ENCODE measurements at places on chromosomes 4 and X.

DNA sequence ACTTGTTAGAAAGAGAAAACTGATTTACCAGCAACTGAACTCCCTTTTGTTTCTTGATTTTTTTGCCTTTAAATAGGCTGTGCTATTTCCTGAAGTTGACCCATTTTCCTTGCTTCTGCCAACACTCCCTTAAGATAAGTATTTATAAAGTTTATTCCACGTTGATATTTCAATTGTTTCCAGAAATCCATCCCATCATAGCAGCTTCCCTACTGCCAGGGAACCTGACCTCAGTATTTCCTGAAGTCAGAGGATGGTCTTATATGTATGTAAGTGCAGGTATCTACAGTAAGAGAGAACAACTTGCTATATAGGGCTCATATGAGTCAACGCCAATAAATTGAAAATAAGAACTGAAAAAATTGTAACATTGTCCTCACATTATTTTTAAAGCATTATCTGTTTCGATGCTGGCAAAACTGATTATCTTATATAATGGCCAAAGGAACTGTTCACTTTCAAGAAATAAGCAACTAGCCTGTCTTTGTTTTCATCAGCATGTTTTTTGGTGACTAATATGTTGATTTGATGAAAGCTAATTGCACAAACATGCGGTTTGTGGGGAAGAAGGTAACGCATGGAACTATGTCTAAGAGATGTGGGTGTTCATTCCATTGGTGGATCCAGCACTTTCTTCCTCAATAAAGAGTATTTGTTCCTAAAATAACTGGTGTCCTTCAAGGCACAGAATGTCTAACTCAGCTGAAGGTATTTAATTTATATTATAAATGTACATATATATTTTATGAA lies 4.7 kb downstream of the LIMCH1 start:
- no peak for DNase-seq

- no peak for DNase-seq
These were observed 14.8 kb downstream of the PJA1 start for GRCh38 chrX:69150281-69150960.

- peak; percentile 78 for DNase-seq
These were observed 19.8 kb downstream of the C4orf50 start for GRCh38 chr4:5998333-5998936.

DNA sequence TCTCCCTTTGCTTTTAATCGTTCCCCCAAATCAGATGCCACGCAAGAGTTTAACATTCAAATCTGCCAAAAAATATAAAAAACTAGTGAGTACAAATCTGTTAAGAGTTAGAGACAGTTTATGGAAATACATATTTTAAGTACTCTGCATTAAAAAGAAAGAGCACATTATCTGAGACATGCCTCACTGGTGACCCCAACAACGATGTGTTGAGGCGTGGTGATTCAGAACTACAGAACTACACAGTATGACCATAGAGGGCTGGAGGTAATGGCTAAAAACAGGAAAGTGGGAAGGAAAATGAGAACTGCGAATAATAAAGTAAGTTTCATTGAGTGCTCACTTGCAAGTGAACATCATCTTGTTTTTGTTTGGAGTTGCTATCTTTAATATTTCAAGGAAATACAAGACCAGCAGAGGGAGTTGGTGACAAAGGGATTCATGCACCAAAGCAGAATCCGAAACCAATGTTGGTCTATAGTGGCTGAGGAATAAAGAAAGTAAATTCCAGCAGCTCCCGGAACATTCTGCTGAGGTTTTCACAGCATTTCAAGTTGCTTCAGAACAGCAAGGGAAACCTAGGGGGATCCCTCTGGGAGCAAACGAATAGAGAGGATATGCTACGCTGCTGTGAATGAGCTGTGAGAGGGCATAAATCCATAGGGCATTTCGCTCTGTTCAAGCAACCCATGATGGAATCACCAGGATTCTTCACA lies 92.2 kb downstream of the DCHS2 start:
- DNase-seq, result peak; percentile 59

- peak; percentile 24 for DNase-seq
These were observed 195.6 kb upstream of the TACR3 start for GRCh38 chr4:103915224-103915869.

GRCh38 chr4:15043226-15043625 lies 40.9 kb downstream of the CPEB2 start:
- DNase-seq, result peak; percentile 73

GRCh38 chr4:15550491-15550890 lies 80.8 kb downstream of the CC2D2A start:
- no peak for DNase-seq

- no peak for DNase-seq
These were observed 98.3 kb upstream of the MAML3 start for GRCh38 chr4:140252141-140252741.

DNA sequence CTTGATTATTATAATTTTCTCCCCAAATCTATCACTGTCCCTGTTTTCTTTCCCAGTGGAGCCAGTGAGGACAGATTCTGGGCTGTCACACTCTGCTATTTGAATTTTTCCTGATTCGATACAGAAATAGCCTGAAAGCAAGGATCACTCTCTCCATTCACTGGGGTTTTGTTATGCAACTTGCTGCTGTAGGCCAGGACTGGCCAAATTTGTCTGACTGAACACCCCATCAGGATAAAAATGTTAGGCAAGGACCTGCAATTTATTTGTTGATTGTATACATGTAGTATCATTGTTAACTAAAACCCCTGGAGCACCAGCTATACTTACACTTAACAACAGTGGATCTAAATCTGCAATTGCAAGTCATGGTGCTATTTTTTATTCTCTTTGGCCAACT lies 68.7 kb downstream of the AASDH start:
- no peak for DNase-seq

Measured in midbrain (tissue), 1 donor.